NCI-H1048 (cell line): ENCODE measurements at places on chromosomes 16 and 17.

DNA sequence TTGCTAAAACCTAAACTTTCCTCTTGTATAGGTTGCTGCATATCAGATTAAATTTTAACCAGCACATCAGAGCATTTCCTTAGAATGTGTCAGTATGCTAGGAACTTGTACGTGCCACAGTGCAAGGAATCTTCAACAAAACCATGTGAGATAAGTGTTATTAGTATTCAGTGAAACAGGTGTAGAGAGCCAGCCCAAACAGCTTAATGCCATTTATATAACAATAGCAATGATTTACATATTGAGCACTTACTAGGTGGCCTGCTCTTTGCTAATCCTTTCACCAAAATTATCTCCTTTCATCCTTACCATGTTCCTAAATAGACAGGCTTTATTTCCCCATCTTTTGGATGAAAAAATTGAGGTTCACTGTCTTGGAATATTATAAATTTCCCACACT is 485.7 kb downstream of the HS3ST4 start:
- no peak for DNase-seq

DNA sequence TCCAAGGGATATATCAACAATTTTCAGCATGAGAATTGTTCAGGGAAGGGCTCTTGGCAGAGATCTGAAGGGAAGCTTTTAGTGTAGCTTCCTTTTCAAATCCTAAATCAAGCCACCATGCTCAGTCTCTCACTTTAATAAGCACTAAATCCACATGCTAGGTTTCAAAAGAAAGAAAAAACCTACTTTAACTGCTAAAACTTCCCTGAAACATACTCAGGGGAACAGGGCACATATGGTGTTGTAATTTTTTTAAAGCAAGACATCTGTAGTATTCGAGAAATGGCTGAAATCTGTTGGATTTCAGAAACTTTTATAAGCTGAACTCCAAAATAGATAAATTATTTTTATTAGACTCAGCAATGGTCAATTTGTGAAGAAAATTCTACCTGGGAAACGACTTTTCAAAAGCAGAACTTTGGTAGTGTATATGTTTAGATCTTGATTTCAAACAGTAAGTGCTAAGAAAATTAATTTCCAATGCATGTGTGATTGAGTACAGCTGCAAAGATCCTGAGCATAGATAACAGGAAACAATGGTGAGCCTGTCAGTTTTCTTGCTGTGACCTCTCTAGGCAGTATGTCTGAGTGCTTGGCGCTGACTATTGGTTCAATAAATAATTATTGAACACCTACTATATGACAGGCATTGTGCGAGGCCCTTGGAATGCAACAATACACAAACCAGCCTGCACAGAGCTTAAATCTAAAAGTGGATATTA is 804.5 kb upstream of the SOX9 start:
- DNase-seq, result no peak

DNA sequence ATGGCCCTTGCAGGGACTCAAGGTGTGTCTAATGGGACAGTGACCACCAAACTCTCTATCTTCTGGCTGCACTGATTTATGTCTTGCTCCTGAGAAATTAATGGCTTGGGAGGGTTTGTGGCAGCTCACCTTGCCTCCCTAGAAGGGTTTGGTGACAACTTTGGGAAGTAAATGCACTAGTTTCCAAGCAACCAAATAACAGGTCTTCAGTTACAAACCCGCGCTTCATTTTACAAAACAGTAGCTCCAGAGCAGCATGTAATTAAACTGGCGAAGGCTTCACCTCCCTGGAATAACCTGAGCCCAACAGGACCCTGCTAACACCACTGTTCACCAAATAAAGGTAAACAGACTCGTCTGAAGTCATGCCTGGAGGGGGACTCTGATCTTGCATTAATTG is 318.3 kb downstream of the SLC39A11 start:
- DNase-seq, result no peak

GRCh38 chr16:82773018-82773417 is 146.2 kb downstream of the CDH13 start:
- no peak for DNase-seq

DNA sequence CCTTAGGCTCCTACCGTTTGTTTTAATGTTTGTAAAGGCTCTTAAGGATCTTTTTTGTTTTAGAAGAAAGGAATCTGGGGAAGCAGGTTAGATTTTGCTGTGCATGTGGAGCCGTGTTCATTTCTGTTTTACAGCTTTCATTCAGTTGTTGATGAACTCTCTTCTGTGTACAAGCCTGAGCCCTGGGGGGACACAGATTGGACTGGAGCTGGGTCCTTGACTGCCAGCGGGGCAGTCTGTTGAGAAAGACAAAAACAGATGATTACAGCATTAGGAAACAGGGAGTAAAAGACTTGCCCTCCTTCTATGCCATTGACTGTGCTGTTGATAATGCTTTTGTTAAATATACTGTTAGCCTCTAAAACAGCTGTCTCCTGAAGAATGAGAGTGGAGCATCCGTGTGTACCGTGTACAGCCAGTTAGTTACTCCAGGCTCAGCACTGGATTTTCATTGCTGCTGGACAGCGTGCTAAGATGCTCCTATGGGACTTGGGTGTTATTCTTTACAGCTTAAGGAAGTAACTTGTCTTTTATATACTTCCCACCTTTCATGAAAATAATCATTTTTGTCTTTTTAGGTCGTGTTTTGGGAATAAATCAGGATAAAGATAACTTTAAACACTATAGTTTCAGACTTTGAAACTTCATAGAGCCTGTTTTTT is 3.2 kb downstream of the MAP1LC3B start:
- no peak for DNase-seq

DNA sequence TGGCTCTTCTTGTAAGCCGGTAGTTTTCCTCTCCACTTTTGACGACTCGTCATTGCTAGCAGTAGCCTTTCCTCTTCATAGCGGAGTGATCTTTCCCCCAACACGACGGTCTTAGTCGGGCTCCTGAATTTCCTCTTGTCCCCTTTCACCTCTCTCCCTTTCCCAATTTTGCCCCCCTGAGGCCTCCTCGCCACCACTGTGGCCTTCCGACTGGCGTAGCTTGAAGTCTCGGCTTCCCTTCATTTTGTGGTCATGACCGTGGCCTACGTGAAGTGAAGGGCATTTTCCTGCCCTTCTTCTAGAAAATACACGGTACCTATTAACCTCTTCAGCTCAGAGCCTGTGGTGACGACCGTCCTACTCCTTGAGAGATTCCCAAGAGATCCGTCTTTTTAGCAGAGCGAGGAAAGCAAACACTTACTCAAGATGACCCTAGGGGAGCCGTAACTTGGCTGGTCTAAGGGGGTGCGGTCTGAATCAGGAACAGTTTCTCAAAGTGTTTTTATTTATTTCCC is 787 bp downstream of the PRKAR1A start:
- no peak for DNase-seq

- DNase-seq, result no peak
Measured at GRCh38 chr17:44338702-44339101, 6.4 kb upstream of the GRN start.

DNA sequence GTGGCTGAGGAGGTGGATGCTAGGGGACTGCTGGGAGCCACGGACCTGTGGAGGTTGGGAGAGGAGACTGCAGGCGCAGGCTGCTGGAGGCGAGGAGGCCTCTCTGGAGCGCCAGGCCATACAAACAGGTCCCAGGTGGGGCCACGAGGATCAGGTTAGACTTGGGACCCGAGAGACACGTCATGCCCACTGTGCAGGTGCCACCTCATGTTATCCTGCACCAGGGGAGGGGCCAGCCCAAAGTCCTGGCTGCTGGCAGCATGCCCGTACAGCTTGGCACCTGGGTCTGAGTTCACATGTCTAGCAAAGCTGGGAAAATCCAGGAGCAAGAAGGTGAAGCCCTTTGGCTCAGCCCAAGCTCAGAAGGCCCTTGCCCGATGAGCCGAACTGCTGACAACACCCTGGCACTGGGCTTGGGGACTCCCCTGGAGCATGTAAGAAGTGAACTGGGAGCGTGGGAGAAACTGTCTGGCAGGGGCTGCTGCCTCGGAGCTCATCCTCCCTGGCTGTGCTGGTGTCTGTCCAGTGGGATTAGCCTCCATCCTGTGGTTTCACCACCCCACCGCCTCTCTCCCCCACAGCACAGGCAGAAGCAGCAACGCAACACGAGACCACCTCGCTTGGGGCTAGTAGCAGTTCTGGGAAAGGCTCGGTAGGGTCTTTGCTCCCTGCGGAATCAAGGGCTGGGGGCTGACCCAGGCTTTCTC is 5.3 kb downstream of the ARHGDIA start:
- no peak for DNase-seq

- no peak for DNase-seq
Measured at GRCh38 chr16:53433509-53433908, 762 bp upstream of the RBL2 start.

DNA sequence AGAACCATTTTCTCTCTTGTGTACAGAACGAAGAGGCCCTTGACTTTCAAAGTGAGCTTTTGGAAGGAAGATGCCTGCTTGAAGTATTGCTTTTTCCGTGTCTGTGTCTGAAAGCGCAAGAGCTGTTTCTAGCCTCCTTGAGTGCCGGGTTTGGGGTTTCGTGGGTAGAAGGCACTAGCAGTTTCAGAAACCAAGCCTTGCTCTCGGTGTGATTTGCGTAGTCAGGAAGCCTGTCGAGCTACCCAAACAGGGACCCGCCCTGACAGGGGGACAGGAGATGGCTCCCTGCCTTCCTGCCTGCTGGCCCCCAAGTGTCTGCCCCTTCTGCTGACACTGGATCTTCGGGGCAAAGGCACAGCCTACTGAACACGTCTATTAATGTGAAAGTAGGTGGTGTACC is 322.0 kb downstream of the MAF start:
- DNase-seq, result no peak

DNA sequence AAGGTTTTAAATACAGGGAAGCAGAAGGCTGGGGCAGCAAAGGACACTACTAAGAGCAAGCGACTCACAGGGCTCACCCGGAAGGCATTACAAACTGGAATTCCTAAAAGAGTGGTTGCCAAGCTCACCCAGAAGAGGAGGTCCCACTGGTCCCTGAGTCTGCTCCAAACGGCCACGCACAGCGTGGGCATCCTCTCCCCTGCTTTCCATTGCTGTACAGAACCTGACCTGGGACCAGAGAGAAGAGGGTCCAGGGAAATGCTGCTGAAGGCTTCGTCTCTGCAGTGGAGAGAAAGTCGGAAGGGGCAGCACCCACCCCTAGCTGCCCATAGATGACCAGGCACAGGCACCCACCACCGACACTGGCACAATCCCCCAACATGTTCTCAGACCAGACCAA is 67.2 kb downstream of the ADCY9 start:
- no peak for DNase-seq

DNA sequence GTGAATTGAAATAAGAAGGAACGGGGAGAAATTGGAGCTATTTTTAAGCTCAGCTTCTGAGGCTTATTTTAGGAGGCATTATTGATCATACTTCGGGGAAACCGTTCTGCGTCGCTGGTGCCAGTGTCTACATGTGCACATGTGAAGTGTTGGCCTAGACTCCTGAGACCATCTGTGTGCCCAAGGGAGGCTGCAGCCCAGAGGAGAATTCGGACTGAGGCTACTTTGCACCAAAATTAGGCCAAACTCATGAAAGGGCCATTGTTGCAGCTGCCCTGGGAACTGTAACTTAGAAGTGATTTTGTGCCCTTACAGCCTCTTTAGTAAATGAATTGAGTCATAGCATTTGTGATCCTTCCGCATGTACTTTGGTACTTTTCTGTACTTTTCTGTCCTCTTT is 102.0 kb upstream of the NOL11 start:
- no peak for DNase-seq

DNA sequence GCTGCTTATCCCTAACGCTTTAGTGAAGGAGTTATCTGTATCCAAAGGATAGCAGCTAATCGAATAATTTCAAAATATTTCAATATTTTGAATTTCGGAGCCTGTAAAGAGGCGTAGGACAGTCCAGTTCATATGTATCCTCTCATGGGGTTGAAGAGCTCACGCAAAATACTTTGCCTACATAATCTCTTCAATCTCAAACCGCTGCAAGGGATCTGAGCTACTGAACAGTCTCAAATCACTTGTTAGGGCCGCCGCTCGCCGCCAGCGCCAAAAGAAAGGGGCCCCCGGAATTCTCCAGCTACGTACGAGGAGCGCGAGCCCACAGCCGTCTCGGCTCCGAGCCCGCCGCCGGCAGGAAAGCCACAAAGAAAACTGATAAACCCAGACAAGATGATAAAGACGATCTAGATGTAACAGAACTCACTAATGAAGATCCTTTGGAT is 601 bp upstream of the RFWD3 start:
- no peak for DNase-seq

DNA sequence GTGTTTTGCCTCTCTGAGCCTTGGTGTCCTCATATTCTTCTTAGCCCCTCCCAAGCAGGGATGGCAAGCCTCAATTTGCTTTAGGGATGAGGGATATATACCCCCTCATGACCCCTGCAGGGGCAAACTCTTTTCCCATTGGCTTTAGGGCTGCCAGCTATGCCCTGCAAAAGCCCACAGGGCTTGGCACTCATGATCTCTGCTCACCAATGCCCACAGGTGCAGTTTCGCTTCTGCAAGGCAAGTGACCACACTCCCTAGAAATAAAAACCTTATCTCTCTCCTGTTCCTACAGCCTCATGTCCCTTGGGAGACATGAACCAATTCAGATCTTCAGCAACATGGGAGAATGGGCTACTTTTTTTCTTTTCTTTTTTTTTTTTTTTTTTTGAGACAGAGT is 8.8 kb downstream of the BEAN1 start:
- DNase-seq, result no peak

GRCh38 chr16:76976101-76976500 is 214.9 kb upstream of the MON1B start:
- no peak for DNase-seq

GRCh38 chr17:76843703-76844484 is 24.3 kb upstream of the MGAT5B start:
- no peak for DNase-seq

- DNase-seq, result no peak
Measured at GRCh38 chr17:46732160-46732559, 86.3 kb downstream of the WNT3 start.

DNA sequence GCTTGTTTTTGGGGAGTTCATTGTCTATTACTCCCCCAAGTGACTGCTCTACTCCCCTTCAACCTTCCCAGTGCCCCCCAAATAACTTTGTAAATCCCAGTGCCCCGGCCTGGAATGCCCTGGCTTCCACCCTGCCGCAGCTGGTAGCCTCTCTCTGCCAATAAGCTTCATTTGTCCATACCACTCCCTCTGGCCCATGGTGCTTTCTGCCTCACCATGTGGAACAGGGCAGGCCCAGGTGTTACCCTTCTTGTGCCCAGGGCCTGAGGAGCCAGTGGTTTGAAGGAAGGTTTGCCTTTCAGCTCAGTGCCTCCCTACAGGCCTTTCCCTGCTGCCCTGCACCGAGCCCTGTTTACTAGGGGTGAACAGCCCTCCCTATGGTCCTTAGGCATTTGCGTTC is 134.2 kb downstream of the AATF start:
- no peak for DNase-seq

- DNase-seq, result peak; percentile 28
Measured at GRCh38 chr17:42679492-42680330, 1.9 kb downstream of the CCR10 start.

GRCh38 chr17:56203430-56203829 is 50.2 kb downstream of the ANKFN1 start:
- DNase-seq, result no peak
